ENCODE measurements at places on chromosomes 16 and 17.
A peak's percentile ranks its signal among the peaks of the same experiment; 100 is the strongest.

DNA sequence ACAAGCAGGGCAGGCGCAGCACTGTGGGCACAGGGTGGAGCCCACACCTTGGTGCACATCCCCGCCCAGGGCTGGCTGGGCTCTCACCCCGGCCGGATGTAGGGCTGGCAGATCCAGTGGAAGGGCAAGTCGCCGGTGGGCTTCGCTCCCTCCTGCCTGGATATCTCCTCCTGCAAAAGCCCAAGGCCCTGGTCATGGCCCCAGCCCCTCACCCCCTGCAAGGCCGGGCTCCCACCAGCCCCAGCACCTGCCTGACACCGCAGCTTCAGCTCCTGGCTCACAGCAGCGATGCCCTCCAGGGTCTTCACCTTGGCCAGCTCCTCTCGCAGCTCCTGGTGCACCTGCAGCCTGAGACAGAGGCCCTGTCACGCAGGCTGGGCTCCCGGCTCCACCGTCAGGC, 5.0 kb downstream of the DUS1L start:
- no peak for DNase-seq

DNA sequence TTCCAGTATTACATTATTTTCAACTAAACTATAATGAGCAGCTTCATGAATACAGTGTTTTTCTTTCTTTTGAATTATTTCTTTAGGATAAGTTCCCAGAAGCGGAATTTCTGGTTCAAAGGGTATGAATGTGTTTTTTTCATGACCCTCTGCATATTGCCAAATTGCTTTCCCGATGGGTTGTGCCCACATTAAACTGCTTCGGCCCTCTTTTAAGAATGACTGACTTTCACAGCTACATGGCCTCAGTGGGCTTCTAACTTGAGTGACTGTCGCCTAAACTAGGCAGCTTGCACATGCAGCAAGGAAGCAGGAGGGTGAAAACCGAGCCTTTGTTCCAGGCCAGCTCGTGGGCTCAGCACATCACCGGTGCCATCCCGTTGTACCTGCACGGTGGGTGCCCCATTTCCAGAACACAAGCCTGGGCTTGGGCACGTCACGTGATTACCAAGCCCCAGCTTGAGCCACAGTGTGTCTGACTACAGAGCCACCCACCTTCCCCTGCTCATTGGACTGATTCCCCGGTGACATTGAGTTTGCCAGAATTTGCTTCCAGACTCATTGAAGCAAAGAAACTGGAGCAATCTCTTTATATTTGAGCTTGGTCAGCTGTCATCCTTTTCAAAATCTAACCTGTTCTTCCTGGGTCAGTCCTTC, 112.8 kb downstream of the CLEC16A start:
- no peak for DNase-seq

GRCh38 chr16:64109241-64109640, 1012.6 kb downstream of the CDH11 start:
- DNase-seq = no peak

DNA sequence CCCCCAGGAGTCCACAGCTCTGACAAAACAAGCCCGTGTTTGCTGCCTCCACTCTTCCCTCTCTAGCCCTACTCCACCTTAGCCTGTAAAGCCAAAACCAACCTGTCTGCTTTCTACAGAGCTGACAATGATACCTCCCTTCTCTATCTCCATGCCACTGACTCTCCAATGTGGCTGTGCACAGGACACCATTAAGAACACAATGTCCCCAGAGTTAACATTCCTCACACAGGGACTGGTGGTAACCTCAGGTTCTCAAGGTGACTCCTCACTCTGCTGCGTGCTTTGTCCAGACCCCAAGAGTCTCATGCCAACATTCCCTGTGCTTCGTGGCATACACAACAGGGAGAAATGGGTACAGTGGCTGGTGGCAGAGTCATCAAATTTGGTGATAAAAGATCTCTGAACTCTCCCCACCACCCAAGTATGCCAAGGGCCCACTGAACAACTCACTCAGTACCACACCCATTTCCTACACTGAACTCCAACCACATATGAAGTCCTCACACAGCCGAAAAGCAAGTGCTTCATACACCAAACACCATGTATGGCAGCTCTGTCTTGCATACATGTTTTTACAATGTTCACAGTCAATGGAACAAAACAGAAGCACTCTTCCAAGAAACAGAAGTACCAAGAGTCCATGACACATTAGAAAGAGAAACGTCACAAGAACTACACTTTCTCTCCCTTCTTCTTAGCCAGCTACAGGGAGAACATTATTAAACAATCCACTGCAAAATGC, 21.1 kb downstream of the CSNK2A2 start:
- DNase-seq = no peak

- no peak for DNase-seq
Observed at GRCh38 chr17:8282345-8282744, 6.1 kb upstream of the RANGRF start.

- DNase-seq = no peak
Observed at GRCh38 chr16:27428026-27428785, 26.2 kb downstream of the IL21R start.

GRCh38 chr16:86747761-86748160, 169.4 kb downstream of the FOXL1 start:
- no peak for DNase-seq

DNA sequence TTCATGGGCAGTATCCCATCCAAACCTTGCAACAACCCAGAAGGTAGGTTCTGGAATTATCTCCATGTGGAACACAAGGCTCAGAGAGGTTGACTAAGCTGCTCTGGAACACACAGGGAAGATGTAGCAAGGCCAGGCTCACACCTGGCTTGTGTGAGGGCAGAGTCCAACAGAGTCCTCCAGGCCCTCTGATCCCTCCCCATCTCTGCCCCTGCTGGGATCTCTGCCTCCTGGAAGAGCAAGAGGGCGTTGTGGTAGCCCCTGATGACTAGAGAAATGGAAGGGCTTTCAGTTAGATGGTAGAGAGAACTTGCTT, 7.0 kb upstream of the PPP1R1B start:
- DNase-seq = no peak

GRCh38 chr16:84464116-84464515, 40.3 kb downstream of the MEAK7 start:
- no peak for DNase-seq

DNA sequence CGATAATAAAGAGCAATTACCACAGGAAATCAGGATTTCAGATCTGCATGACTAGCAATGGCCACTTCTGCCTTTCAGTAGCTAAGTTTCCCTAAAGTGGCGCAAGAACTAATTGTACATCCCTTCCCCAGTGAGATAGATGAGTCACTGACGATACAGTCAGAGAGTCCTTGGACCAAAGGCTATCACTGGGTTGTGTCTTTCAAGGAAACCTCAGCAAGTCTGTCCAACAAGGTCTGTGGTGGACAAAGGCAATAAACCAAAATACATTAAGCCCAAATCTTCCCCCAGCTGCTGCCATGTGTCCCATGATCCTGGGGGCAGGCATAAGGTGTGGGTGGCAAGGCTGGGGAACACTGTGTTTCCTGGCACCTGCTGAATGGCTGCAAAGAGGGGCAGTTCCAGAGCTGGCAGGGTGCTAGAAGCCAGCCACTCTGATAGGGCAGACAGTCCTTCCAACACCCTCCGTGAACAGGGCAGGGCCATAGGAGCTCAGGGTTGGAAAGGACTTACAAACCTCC, 20.5 kb upstream of the MTMR4 start:
- no peak for DNase-seq

DNA sequence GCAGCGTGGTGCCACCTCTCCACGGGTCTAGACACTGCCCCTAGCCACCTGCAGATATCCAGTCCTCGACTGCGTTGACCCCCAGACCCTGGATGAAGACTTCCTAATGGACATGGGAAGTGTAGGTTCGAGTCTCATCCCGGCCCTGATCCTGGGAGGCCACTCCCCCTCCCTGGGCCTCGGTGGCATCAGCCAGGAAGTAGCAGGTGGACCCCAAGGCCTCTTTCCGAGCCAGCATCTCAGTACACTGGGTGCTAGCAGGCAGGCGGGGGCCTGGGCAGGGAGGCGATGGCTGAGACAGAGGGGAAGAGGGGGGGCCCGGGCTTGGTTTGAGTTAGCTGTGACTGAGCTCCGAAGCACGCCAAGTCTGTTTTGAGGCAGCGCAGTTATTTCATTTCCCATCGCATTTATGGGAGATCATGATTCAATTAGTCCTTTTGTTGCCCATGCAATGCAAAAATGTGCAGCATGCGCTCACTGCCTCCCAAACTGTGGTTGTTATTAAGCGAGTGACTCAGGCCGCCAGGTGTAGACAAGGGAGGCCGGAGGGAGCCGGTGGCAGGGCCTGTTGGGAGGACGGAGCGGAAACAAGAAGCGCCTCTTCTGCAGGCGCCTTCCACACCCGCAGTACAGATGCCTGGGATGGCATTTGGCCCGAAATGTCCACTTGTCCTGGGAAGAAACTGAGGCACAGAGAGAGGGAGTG, 25.3 kb upstream of the ZNF469 start:
- no peak for DNase-seq

- no peak for DNase-seq
Observed at GRCh38 chr17:9473711-9474110, 101.9 kb downstream of the STX8 start.

- no peak for DNase-seq
Observed at GRCh38 chr16:29231244-29231643, 175.3 kb downstream of the NPIPB11 start.

GRCh38 chr17:3256575-3256974, 41.6 kb downstream of the OR3A1 start:
- peak; percentile 33 for DNase-seq

DNA sequence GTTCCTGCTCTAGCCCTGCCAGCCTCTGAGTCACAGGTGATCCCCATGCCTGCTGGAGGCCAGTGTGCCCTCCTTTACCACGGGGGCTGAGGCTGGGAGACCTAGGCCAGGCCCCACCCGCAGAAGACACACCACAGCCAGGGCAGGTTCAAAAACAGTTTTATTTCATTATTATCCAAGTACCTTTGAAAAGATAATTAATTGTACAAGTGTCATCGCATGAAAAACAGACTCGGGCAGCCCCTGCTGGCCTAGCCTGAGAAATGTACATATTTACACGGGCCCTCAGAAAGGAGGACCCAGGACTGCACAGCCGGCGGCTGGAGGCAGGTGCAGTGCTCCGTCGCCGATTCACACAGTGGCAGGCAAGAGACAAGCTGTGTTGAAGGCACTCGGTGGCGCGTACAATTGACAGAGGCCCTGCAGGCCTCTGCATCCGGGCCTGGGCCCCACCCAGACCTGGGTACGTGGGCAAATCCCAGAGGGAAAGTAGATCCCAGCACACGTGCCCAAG, 4.4 kb downstream of the PDIA2 start:
- no peak for DNase-seq

- DNase-seq = no peak
Observed at GRCh38 chr17:56598466-56598865, 5.0 kb downstream of the NOG start.

GRCh38 chr16:67526149-67526791, 2.4 kb upstream of the RIPOR1 start:
- no peak for DNase-seq

DNA sequence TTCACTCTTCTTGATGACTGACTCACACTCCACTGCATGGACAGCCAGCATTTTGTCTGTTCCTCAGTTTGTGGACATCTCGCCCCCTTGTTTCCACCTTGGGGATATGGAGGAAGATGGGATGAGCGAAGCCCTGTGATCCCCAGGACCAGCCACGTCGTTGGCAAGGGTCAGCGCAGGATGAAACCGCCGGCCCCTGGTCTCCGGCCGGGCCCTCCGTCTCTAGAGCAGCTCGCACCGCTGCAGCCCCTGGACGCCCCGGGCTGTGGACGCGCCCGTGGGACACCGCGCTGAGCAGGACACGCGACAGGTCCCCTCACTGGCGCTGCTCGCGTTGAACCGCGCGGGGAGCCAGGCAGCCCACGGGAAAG, 604 bp upstream of the ZC3H18 start:
- no peak for DNase-seq

GRCh38 chr16:83397601-83398291, 410.0 kb upstream of the HSBP1 start:
- no peak for DNase-seq

- DNase-seq = no peak
Observed at GRCh38 chr17:81978524-81979298, 1.3 kb downstream of the ASPSCR1 start.

DNA sequence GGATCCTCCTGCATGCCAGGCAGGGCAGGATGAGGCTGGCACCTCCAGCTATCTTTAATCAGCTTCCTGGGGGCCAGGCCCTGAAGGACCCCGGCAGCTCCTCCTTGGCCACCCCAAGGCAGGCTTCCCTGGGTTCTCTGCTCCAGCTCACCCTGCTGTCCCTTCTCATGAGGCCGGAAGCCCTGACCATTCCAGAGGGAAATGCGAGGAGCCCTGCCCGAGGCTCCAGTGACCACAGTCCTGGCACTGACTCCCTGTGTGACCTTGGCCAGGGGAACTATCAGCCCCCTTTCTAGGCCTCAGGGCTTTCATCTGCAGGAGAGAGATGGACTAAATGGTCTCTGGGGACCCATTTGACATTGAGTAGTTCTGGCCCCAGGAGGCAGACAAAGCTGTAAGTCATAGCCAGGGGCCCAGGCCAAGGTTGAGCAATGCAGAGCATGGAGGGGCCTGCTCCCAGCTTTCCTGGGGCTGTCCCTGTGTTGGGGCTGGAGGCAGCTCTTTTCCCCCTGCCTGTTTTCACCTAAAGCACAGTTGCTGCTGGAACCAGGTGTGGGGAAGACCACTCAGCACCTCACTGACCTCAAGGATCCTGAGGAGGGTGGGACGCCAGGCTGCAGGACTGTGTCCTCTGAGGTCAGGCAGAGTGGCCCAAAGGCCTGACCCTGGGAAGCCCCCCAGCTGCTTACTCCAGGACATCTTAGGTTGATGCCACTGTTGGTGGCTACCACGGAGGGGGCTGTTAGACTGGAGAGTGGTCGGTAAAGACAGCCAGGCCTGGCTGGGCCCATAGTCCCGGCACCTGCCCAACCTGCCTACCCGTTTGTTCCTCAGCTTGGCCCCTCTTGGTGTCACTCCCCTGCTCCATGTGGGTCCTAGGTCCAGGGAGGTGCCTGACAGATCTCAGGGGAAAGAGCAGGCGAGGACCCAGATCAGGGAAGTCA, 8.1 kb downstream of the KCNH6 start:
- no peak for DNase-seq

GRCh38 chr17:59516451-59516850, 49.0 kb upstream of the DHX40 start:
- DNase-seq = no peak

DNA sequence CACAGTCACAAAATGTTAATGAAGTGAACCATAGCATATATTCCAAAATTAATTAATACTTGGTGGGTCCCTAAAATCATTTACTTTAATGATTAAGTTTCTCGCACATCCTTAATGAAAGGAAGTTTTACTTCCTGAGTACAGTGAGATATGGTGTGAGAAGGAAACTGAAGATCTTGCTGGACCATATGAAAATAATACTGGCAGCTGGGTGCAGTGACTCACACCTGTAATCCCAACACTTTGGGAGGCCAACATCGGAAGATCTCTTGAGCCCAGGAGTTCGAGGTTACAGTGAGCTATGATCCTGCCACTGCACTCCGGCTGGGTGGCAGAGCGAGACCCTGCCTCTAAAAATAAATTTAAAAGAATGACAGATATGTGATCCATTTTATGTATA, 62.5 kb downstream of the ABCA8 start:
- no peak for DNase-seq

Data from iPS DF 19.7 (cell line).